ENCODE measurements at places on chromosomes 12 and 14. TPM values are rescaled to one million over a fixed set of nuclear protein-coding genes. Genes with fewer than 3 reads are reported as not detected.
A peak's percentile ranks its signal among the peaks of the same experiment; 100 is the strongest.

The TEX22 gene
- polyA plus RNA-seq: 1.2 TPM

The SDSL gene
- polyA plus RNA-seq: 24.7 TPM

DNA sequence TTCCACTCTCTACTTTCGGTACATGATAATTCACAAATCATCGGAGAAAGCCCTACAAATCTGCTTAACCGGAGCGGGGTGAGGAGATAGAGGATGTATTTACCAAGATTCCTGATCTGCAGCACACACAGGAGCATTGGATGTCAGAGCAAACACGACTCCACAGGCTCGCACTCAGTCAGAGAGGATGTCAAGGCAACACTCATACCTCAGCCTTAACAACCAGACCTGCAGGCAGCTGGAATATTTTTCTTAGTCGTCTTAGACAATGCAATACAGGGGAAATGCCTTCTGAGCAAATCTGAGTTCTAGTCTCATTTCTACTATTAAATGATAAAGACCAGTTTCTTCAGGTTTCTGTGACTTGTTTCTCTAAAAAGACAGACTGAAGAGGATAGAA, 159.3 kb upstream of the CPNE8 start:
- DNase-seq: peak; percentile 7
- no peaks in the 10 kb centered on the region for H3K4me1 ChIP-seq
- H3K4me3 ChIP-seq: no peak overlapping the region
- H3K27me3 ChIP-seq: no peaks in the 10 kb centered on the region
- H3K27ac ChIP-seq: no peak overlapping the region

- H3K27ac ChIP-seq: no peak overlapping the region
- peak; percentile 79 for DNase-seq
- no peaks in the 10 kb centered on the region for H3K4me1 ChIP-seq
Observed at GRCh38 chr14:24058260-24058950, 6.6 kb downstream of the CARMIL3 start.

DNA sequence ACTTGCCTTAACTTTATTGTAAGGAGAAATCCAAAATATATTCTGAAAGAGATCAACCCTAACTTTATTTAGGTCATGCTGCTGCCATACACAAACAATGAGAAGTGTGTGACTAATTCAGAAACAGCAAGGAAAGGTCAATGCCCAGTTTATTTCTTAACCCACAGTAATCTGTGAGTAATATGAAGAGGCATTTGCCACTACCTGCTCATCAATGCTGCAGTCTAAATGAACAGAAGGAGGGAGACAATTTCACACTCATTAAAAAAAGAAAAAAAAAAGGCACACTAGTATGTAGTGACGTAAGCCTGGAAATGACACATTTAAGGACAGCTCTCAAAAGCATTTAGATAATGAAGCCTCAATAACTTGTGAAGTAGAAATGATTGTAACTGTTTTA, 90.5 kb upstream of the FOXN3 start:
- H3K27me3 ChIP-seq: no peaks in the 10 kb centered on the region
- no peaks in the 10 kb centered on the region for H3K4me1 ChIP-seq
- H3K36me3 ChIP-seq: no peaks in the 10 kb centered on the region
- no peak overlapping the region for H3K4me3 ChIP-seq

DNA sequence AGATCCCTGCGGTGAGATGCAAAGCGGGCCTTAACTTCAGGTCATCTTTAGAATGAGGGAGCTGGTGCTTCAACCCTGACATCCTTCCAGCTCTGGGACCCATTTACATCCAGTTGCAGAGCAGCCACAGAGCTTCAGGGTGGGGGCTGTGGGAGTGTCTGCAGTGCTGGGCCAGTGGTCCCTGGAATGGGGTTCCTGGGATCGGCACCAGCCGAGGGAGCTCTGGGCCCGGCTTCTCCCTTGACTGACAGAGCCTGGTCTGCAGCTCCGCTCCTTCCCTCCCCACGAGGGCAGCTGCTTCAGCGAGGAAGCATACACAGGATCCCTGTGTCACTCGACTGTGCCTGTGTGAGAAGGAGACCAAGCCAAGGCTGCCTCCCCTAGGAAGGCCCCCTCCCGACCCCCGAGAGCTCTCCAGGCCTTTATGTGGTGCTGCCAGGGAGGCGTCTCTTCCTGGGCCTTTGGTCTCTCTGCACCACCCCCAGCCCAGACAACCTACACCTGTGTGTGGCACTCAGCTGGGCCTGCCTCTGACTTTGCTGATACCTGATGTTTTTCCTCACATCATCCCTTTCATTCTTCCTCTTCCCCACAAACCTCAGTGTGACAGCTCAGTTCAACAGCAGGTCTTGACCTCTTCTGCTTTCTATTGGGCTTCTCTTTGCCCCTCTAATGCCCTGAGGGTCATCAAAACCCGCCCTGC, 48.1 kb upstream of the RIN3 start:
- H3K36me3 ChIP-seq: no peaks in the 10 kb centered on the region

GRCh38 chr14:56394826-56395530, 184.6 kb upstream of the TMEM260 start:
- no peak overlapping the region for H3K27ac ChIP-seq
- H3K36me3 ChIP-seq: no peaks in the 10 kb centered on the region
- H3K4me3 ChIP-seq: no peak overlapping the region
- DNase-seq: no peak
- H3K27me3 ChIP-seq: no peaks in the 10 kb centered on the region

All from hepatocyte (in vitro differentiated cells).